ENCODE measurements at places on chromosomes 11 and 22.

- DNase-seq = no peak
Observed at GRCh38 chr11:11844272-11844671, 2.5 kb downstream of the USP47 start.

DNA sequence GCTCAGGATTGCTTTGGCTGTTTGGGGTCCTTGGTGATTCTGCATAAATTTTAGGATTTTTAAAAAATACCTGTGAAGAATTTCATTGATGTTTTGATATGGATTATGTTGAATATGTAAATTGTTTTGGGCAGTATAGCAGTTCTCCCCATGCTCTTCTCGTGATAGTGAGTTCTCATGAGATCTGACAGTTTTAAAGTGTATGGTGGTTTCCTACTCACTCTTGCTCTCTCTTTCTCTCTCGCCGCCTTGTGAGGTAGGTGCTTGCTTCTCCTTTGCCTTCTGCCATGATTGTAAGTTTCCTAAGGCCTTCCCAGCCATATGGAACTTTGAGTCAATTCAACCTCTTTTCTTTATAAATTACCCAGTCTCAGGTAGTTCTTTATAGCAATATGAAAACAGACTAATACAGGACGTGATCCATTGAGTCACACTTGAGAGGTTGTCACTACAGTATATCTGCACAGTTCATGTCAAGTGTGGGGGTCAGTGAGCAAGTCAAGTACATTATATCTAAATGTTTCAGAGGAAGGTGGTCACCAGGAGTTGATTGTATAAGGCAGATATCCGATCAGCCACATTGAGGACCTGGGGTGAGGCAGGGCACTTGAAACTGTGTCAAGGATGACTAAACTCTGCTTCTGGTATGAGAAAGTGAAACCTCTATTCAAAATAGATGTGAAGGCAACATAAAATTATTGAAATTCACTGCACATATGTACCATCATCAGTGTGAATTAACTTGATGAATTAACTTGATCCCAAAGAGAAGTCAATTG is 70.7 kb upstream of the CCDC179 start:
- DNase-seq = no peak

DNA sequence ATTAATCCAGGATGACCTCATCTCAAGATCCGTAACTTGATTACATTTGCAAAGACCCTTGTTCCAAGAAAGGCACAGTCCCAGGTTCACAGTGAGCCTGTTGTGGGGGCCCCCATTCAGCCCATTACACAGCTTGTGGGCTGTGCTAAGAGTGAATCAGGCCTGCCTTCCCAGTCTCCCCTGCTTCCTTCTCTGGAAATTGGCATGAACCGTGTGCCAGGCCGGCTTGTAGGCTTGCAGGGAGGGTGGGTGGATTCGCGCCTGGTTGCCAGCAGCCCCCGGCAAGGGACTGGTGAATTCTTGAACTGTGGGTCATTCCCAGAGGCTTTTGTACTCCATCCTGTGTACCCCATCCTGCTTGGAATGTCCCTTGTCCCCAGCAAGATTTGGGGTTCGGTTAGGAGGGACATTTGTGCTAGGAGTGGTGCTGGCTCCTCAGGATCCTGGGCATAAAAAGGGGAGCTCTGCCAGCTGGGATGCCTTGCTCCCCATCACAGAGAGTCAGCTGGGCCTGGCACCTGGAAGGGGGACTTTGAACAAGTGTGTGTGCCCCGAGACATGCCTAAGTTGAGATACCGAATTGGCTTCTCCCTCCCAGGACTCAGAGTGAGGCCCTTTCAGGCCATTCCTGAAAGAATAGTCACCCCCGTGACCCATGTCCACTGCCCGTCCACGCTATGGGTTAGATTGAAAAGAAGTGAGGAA is 818.2 kb downstream of the BRD1 start:
- no peak for DNase-seq

- no peak for DNase-seq
Observed at GRCh38 chr11:126581871-126582648, 226.6 kb downstream of the ST3GAL4 start.

- peak; percentile 13 for DNase-seq
Observed at GRCh38 chr11:46890665-46891064, 27.7 kb downstream of the LRP4 start.

DNA sequence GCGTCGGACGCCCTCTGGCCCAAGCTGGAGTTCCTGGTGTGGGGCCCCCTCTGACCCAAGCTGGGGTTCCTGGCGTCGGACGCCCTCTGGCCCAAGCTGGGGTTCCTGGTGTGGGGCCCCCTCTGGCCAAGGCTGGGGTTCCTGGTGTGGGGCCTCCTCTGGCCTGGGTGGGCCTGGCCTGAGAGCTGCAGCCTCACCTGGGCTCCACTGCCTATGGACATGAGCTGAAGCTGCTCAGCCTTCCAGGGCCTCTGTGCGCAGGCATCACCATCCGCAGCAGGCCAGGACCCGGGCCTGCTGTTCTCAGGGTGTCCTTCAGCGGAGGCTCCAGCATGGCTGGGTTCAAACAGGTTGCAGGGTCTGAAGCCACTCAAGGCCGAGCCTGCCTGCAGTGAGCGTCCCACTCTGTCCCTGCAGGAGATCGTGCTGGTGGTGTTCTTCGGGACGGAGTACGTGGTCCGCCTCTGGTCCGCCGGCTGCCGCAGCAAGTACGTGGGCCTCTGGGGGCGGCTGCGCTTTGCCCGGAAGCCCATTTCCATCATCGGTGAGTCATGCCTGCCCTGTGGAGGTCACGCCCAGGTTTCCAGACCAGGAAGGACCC is 125.5 kb downstream of the KCNQ1 start:
- DNase-seq = no peak

DNA sequence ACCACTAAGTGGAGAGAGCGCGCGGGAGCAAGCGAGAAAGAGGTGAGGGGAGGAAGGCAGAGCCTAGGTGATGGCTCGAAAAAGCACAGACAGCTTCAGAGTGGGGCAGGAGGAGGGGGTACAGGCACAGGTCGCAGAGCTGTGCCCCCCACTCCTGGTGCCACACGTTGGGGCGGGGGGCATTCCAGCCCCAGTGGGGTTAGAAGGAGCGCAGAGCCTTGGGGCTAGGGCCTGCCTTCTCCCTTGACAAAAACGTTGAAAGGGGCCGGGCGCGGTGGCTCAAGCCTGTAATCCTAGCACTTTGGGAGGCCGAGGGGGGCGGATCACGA is 41.6 kb upstream of the ISX start:
- DNase-seq = no peak

GRCh38 chr22:38718414-38718813 is 12.7 kb downstream of the GTPBP1 start:
- peak; percentile 91 for DNase-seq

DNA sequence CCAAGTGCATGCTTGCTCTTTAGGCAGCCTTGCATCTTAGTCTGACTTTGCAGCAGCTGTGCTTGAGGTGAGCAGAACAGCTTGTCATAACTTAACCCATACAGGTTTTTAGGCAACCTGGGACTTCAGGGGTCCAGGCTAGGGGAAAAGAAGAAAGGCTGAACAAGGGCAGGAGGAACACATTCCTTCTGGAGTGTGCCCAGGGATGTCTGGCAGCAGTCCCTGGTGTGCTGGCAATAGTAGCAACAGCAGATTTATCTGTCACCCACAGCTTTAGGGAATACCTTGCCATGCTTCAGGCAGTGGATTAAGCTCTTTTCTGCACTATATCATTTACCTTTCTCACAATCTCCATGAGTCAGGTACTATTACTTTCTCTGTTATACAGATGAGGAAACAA is 513.0 kb downstream of the RAB38 start:
- DNase-seq = no peak

DNA sequence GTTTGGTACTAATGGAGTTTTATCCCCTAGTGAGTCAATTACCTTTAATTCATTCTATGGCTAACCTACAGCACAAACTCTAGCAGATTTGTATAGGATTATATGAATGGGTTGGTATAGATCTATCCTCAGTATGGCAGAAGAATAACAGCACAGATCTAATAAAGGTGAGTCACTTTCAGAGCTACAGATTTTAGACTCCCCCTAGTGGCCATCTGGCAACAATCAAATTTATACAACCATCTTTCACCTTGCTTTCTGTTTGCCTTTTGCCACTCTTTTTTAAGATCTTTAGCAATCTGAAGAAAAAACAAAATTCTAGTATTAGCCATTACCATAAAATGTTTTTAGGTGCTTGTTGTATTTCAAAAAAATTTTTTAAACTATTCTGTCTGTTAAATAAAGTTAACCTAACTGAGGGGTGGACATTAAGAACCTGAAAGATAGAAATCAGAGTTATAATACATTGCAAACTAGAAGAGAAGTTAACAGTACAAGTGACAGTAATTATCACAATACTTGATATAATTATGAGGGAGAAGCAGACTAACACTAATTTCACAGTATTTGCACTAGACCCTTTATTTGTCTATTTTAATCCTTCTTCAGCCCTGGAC is 25.8 kb downstream of the DDIAS start:
- peak; percentile 65 for DNase-seq

DNA sequence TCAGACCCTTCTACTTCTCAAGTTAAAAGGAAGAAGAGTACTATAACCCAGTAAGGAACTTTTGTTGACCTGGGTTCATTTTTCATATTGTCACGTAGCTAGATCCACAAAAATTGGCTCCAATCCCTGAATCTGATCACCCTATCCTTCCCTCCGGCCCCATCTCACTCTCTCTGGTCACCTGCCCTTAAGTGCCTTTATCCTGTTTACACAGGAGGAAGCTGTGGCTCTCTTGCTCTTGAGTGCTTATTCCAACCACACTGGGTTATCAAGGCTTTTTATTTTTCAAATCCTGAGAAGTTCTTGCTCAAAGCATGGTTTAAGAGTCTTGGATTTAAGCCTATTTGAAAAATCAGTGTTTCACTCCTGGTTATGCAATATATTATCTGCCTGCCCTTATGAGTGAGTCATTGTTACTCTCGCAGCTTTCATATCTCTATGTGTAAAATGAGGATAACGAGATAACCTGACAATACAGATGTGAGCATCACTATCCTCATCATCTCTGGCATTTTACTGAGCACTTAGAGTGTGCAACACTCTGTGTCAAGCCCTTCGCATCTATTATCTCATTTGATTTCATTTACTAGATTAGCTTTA is 293.9 kb downstream of the GUCY1A2 start:
- no peak for DNase-seq

GRCh38 chr22:22884888-22885840 is 2.5 kb upstream of the IGLL5 start:
- DNase-seq = no peak

GRCh38 chr11:20770414-20770946 is 101.1 kb downstream of the NELL1 start:
- DNase-seq = no peak

- DNase-seq = no peak
Observed at GRCh38 chr11:62498492-62499286, 47.9 kb downstream of the AHNAK start.

- DNase-seq = peak; percentile 67
Observed at GRCh38 chr11:102615077-102615893, 9.8 kb downstream of the MMP20 start.

- peak; percentile 65 for DNase-seq
Observed at GRCh38 chr22:37018815-37019308, 385 bp downstream of the TST start.

DNA sequence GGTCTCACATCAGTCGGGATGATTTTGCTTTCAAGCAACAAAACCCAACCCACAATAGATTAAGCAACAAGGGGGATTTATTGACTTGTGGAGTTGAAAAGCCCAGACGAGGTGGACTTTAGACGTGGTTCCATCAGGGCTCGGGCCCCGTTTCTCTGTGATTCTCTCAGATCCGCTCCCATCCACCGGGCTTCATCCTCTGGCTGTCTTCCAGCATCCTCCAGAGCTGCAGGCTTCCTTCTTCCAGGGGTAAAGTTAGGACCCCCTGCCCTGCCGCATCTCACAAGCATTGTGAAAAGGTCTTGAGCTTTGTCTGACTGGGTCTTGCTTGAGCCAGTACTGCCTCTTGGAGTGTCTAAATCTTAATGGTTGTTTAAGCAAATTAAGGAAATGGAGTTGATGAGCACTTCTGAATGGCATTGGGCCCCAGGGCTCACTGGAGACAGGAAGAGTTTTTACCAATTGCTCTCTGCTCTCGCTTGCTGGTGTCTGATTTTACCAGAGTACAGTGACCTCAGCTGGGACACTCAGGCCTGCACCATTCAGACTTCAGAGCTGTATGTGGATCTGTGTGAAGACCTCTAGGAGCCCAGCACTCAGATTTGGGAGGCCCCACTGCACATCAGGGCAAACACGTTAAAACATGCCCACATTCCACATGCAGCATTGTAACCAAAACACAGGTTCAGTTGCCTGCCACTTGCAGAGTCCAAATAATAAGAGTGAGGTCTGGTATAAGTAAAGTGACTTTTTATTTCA is 13.5 kb upstream of the FTH1 start:
- DNase-seq = no peak

DNA sequence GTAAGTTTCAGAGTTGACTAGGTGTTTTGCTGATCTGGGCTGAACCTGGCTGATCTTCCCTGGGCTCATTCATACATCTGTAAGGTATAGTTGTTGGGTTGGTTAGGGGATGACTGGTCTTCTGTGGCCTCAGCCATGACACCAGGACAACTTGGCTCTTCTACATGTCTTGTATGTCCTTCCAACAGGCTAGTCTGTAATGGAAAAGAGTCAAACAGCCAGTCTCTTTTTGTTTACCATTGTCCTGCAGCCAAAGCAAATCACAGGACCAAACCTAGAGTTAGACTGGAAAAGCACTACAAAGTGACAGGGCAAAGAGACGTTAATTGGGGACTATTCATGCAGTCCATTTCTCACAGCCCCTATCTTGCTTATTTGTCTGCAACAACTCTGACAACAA is 17.8 kb downstream of the SERPING1 start:
- no peak for DNase-seq

DNA sequence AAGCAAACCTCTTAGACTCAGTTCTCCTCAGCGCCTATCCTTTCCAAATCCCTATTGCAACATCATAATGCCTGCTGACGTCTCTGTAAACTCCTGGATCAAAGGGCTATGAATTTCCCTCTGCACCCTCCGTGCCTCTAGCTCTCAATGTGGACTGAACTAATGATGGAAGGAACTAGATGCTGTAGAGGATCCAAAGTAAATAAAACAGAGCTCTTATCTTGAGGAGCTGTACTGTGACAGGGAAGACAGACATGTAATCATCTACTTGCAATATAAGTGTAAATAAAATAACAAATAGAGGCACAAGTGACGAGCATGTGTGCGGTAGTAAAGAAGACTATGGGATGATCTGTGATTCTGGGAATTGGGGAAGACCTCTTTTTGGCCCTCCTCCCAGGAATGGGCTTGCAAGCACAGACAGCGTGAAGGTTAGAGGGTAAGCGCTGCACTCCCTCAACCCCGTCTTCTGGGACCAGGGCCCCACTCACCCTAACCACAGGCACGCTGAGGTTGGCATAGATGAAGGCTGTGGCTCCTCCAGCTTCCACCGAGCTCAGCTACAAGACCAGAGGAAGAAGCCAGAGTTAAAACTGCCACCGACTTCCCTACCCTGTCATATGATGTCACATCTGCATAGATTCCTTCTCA is 42.2 kb downstream of the P4HA3 start:
- no peak for DNase-seq

DNA sequence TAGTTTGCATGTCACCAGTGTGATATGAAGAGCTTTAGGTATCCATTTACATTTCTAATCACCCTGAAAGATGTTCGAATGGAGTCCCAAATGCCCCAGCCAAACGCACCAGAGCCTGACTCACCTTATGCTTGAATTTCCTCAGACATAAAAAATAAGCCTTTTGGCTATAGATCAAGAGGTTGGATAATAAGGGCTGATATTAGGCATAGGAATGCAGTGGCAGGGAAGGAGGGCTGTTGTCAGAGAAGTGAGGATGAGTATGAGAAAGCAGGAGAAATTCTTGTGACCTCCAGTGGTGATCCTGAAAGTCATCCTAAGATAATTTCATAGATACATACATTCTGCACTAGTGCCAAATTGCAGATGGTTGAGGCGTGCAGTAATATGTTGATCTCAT is 264.6 kb downstream of the NELL1 start:
- no peak for DNase-seq
